ENCODE measurements at places on chromosomes 6 and 20.

DNA sequence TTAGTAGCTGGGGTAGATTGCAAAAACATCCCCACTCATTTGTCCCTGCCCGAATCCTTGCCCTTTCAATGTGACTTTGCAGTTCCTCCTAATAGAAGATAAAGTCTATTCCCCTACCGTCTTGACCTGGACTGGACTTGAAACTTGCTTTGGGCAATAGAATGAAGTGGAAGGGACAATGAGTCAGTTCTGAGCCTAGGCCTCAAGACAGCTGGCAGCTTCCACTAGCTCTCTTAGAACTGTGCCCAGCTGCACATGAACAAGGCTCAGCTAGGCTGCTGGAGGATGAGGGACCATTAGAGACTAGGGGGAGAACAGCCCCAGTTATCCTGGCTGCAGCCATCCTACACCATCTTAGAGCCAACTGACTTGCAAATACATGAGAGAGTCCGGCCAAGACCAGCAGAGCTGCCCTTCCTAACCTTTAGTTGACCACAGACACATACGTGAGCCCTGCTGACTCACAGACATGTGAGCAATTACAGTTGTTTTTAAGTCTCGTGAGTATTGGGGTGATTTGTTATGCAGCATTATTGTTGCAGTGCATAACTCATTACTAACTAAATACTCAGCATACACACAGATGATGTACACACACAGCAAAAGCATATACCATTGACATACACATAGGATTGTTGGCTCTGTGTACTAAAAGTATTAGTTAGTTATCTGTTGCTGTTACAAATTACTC is 105.5 kb downstream of the DHX35 start:
- peak; percentile 73 for DNase-seq

- DNase-seq: no peak
Observed at GRCh38 chr6:89067796-89068195, 12.8 kb upstream of the PNRC1 start.

GRCh38 chr20:46144432-46145025 is 26.4 kb downstream of the CD40 start:
- DNase-seq: no peak

DNA sequence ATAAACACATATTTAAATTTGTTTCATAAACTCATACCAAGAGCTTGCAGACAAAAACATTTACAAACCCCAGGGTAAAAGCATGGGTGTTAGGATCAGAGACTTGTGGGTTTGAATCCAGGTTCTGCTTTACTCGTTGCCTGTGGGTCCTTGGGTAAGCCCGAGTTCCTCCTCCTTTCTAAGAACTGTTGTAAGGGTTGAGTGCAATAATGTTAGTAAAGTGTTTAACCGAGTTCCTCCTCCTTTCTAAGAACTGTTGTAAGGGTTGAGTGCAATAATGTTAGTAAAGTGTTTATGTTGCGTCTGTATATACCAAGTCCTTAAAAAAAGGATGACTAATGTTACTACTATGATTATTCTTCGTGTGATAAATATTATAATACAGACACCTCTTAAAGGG is 18.7 kb downstream of the CCDC170 start:
- DNase-seq: no peak

DNA sequence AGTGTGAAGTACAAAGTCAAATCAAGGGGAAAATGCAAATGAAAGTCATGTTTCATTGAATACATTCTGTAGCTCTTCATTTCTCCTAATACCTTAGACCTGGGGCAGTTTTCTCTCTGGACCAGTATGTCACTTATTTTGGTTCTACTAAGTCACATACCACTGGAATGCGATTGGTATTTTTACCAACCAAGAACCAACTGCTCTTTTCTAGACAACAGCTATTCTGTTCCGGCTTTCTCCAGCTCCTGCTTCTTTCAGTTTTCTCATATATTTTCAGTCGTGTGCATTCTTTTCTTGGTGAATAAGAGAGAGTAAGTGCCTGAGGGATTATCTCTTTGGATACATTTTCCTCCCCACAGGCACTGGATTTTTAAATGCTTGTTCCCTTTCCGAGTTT is 39.2 kb upstream of the SPACA1 start:
- DNase-seq: no peak

GRCh38 chr20:57999465-58000111 is 228.9 kb downstream of the ANKRD60 start:
- DNase-seq: no peak

DNA sequence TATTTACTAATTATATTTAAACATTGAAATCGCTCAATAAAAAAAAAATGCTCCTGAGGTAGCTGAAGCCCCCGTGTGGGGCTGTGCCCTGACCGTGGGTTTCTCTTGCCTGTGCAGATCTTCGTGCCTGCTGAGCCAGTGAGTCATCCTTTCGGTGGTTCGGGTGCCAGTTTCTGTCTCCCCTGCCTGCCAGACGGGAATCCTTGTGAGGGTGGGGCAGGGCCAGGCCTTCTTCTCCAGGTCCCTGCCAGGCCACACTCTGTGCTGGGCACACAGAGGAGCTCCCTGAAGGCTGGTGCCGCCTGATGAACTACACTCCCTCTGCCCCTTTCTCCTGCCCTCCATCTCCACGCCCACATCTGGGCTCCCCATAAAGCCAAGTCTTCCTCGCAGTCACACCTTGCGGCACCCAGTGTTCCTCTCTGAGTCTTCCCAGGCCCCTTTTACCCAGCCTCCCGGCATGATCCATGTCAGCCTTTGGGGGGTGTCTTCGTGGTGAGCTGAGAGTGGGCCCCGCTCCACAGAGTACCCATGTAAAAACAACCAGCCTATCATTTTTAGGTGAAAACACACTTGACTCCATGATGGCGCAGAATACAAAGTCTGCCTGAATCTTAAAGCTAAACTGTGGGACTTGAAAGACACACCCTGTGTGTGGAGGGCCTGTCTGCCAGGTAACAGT is 19.3 kb downstream of the FGD2 start:
- DNase-seq: peak; percentile 63

DNA sequence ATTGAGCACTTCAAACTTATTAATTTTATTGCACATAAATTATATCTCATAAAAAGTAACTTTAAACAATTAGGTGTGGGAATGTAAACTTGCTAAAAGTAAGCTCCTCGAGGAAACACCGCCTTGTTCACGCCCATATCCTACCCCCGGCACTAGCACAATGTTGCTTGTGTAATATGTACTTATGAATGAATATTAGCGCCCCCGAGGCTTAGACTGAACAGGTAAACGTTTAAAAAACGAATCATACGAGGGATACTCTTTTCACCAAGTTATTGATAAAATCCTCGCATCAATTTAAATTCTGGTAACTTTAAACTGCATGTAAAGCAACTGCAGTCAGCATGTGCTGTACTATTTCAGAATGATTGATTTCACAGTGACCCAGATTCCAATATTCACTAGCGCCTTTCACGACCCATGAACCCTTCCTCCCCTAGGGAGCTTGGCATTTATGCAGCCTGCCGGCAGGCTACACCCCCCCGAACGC is 637 bp downstream of the TFB1M start:
- DNase-seq: peak; percentile 11

DNA sequence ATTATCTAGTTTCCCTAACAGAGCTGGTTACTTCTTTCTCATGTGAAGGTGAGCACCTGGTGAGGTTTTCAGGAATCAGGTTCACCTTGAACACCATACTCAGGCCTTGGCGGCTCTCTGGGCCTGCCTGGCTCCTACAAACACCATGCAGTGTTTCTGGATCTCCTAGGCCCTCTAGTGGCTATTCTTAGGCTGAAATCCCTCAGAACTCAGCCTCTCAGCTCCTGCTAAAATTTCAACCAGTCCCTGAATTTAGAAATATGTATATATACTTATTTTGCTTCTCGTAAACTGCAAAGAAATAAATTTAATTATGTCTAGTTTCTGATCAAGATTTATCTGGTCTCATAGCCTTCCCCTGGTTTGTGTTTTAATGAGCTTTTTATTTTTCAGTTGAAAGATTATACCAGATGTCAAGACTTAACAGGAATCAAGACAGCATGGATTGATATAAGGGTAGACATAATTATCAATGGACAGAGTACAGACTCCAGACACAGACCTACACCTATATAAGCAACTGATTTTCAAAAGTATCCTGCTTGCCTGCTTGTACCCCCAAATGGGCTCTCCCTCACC is 55.9 kb downstream of the ANKEF1 start:
- peak; percentile 56 for DNase-seq

DNA sequence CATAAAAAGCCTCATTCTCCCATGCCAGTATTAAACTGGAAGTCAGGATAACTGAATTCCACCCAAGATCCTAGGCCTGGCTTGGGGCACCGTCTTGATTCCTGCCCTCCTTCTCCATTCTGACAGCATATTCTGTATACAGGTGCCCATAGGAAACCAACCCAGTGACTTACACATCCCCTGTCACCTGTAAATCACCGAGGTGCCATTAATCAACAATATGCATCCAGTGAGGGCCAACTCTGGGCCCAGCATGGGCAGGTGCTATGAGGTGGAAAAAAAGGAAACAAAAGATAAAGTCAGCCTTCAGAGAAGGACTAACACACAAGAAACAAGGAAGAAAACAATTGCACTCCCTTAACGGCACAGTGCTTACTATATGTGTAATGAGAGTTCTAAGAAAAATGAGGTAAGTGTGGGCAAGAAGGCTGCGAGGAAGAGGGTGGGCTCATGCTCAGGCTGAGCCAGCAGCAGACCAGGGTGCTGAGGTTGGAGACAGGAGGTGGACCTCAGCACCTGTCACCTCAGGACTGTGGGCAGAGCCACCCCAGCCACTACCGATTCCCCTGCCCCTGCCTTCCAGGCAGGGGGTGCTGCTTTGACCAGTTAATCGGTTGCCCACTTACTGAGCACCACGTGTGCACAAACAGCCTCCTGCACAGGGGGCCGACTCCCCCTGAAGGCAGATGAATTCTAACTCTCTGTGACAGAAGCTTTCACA is 105.9 kb downstream of the TRERF1 start:
- no peak for DNase-seq
